Thoracic aorta endothelial cell (primary cell): ENCODE measurements at places on chromosomes 1 and 21. TPM values are rescaled to one million over a fixed set of nuclear protein-coding genes. Genes with fewer than 3 reads are reported as not detected.

RNF2 gene
- total RNA-seq, result 31.4 and 34.3 TPM in 2 replicates

LIN28A gene
- total RNA-seq, result not detected in 2 replicates

TMPRSS2 gene
- not detected in 2 replicates for total RNA-seq

KMO gene
- total RNA-seq, result not detected in 2 replicates

ILDR2 gene
- 0.14 TPM in 1 of 2 replicates, not detected in the other for total RNA-seq

IGFN1 gene
- total RNA-seq, result not detected in 2 replicates

FAM167B gene
- 0.93 and 3.3 TPM in 2 replicates for total RNA-seq
